AG20443 (cell line): ENCODE measurements at places on chromosomes 7 and 10.

GRCh38 chr7:98805956-98806838 is 63.6 kb downstream of the TMEM130 start:
- no peak for DNase-seq

GRCh38 chr10:64209561-64209960 is 688.4 kb downstream of the REEP3 start:
- DNase-seq = no peak

DNA sequence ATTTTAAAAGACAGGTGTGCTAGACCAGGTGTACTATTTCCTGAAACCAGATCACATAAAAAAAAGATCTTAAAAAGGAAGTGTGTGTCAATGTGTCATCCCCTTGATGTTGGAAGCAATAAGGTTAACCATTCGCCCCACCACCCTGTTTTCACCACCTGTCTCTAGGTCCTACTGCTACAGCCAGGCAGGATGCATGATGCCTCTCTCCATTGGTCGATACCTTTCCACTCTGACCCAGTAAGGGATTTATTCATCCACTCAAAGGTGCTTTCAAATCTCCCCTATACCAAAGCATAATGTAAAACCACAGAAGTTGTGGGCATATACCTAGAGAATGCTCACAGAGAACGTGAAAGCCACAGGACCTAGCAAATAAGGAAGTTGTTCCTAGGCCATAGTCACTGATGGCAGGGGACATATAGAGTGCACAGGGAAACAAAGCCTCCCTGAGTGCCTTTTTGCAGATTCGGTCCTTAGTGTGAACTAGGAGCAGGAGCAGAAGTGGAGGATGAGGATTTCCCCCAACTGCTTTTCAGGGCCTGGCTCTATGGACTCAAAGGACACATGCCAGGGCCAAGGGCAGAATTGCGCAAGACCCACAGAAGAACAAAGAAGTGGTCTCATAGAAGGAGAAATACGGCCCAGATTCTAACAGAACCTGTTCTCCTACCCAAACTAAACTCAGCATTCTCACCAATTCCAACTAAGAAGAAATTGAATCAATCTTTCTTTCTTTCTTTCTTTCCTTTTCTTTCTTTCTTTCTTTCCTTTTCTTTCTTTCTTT is 631.5 kb upstream of the NRP1 start:
- DNase-seq = no peak

DNA sequence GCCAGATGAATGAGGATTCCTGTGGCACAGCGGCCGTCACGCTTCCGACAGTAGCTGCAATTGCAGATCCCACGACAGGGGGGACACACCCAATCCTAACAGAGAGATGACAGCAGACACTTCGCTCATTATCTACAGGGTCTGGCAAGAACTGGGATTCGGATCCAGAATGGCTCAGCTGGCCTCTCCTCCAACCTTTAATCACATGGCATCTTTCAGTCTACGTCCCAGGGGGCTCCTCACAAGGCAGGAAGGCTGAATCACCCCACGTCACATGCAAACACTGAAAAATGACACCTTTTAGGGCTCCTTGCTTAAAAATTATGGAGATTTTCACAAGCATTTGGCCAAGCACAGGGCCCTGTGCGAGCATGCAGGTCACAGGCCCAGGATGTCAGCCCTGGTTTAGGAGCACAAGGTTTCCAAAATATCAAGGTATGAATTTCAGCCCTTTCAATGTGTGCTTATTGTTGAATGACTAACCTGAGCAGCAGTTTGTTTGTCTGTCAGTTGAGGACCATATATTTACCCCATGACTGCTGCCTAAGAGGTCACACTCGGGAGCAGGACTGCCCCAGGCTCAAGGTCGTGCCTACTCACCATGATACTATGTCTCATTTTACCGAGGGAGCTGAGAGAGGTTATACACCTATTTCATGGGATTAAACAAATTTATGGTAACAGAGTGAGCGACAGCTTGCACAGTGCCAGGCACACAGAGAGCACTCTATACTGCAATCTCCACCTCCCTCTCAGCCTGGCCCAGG is 42.5 kb downstream of the CDCA7L start:
- peak; percentile 49 for DNase-seq

DNA sequence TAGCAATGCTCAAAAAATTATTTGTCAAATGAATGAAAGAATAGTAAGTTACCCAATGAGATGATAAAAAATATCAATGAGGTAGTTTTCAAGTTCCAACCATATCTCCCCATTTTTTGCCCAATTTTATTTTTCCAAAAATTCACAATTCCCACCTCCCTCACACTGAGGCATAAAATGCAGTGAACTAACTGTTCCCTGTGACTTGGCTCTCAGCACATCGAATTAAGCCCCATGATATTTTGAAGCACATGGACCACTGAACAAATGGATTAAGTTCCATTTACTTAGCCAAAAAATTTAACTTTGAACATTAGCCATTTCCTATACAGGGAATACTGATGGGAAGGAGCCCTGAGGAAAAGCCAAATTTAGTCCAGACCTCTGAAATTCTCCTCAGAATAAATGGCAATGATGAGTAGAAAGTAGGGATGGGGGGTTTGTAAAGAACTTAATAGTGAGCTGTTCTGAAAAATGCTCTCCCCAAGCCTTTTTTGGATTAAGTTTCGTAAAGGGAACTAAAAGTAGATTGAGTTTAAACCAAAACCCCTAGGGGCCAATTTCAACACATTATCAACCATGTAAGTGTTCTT is 166.3 kb upstream of the GRM3 start:
- DNase-seq = no peak

DNA sequence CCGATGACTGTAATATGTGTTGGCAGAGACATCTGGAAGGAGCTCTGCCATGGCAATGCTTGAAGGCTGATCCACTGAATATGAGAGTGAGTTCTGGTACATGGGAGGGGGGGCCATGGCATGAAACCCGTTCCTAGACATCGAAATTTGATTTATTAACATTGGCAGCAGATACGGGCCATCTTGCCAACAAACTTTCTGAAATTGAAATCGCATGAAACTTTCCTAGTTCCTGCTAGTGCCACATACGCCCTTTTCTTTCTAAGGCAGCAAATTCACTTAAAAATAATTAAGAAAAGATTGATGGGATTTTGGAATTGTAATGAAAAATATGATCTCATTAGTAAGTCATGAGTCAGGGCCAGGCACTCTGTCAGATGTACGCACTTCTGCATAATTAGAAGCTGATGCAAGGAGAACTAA is 91.8 kb upstream of the KMT2C start:
- peak; percentile 42 for DNase-seq

- no peak for DNase-seq
These were observed 165.8 kb downstream of the NRF1 start for GRCh38 chr7:129777195-129777844.

DNA sequence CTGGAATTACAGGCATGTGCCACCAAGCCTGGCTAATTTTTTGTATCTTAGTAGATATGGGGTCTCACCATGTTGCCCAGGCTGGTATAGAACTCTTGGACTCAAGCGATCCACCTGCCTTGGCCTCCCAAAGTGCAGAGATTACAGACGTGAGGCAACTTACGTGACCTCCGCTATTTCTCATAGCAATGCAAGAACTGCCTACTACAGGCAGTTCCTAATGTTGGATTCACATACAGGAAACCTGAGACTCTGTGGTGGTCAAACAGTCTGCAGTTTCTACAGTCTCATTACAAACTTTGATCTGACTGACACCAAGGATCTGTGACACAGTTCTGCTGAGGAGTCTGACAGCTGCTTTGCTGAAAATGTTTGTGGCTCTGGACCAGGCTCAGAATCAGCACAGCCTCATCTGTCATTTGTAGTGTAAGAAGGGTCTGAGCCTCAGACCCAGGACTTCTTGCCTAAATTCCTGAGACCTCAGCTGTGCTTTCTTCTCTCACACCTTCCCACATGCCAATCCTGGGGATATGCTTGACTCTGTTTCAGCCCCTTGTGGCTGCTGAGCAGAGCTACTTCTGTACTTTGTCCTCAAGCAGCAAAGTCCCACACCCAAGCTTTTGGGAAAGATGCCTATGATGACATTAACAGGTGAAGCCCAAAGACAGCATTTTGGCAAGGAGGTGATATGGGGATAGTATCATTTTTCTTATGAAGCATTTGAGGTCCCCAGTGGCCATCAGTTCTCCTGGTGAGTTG is 48.0 kb upstream of the CYP2C9 start:
- DNase-seq = no peak
